Brain pericyte (primary cell): ENCODE measurements at places on chromosomes 12 and 14.

DNA sequence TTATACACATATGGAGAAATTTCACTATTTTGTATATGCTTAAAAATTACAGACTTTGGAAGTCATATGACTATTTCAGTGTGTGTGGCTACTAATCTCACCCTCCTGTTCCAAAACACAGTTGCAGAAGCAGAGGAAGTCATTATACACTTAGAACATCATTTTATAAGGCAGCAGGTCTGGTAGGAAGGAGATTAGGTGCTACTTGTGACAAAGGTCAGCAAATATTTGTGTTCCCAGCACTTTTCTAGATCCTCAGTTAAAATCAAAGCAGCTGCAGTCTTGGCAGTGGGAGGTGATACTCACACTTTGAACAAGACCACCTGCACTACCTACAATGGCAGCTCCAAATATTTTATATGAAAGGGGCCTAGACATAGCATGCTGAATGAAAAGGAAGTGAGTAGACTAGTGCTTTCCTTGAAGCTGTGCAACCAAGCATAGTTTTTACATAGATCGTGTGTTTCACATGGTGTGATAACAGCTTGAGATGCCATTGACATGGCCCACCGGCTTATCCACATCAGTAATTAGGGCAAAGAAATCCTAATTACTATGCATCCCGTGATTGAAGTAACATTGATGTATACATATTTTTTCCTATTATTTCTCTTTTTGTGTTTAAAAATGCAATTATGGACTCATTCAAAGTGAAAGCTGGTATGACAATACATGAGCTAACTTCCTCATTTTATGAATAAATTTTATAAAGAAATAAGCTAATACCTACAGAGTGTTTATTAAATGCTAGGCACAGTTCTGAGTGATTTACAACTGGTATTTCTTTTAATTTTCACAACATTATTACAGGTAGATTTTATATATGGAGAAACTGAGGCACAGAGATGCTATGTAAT lies 5.3 kb downstream of the GYS2 start:
- DNase-seq = no peak

DNA sequence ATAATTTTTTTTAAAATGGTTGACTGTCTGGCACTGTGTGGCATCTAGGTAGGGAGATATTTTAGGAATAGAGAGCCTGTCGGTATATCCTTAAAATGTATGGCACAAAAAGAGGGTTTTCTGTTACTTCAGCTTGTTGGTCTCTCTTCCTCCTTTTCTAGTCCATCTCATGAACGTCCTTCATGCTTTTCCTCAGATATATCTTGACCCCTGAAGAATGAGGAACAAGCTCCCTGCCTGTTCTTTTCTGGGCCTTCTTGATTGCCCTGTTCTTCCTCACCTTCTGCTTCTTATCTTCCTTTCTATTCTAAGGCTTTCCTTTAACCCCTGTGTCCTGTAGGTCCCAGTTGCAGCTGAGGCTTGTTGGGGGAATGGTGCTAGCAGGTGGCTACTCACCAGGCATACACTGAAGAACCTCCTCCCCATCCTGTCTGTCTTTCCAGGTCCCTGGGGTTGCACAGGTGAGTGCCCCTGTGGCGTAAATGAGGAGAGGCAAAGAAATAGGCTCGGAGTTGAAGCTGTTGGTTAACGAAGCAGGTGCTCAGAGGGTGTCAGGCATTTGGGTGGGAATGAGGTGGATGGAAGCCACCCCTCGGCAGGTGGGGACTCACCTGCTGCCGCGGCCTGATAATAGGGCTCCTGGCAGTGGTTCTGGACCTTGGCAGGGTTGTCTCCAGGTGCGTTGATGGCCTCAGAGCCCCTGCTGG lies 7.2 kb upstream of the C1R start:
- DNase-seq = no peak

- no peak for DNase-seq
Measured at GRCh38 chr12:119239040-119239439, 60.3 kb downstream of the HSPB8 start.

- DNase-seq = no peak
Measured at GRCh38 chr12:122203301-122204166, at the start of gene B3GNT4. TSS of gene B3GNT4 (plus strand) at chr12:122203709. CDS start at chr12:122204619, 910 bp downstream.

DNA sequence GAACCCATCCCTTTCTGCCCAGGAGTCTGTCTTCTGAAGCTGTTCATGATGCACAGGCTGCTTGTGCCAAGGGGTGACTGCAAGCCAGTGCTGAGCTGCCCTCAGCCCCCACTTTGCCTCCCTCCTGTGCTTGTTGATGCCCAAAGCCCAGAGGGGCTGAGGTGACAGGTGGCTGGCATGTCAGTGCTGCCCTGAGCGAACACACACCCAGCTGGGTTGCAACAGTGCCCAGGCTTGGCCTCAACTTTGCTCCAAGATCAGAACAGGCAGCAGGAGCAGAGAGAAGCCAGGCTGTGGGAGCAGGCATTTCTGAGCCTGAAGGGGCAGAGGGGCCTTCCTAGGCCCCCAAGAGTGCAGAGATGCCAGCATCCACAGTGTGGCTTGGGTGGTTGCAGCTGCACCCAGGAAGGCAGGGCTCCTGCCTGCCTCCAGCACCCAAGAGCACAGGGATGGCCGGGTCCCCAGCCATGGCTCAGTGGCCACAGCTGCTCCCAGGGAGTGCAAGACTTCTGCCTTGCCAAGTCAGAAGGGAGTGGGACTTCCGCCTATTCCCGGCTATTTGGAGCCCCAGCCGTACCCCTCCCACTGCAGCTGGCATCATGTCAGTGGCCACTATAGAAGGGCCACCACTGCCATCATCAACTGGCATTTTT lies 83.1 kb downstream of the SLC16A7 start:
- DNase-seq = no peak

GRCh38 chr12:74900232-74900631 lies 309.4 kb downstream of the KCNC2 start:
- DNase-seq = no peak

GRCh38 chr12:92506891-92507290 lies 195.9 kb upstream of the PLEKHG7 start:
- DNase-seq = no peak

DNA sequence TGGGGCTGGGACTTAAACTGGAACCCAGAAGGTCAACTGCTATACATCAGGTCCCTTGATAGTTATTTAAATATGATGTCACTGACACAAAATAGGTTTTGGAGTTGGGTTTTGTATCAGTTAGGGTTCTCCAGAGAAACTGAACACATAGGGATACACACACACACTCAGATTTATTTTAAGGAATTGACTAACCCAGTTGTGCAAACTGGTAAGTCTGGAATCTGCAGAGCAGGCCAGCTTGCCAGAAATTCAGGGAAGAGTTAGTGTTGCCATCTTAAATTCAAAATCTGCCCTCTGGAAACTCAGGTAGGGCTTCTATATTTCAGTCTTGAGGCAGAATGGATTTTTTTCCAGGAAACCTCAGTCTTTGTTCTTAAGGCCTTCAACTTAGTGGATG lies 36.9 kb downstream of the MAPK1IP1L start:
- no peak for DNase-seq

DNA sequence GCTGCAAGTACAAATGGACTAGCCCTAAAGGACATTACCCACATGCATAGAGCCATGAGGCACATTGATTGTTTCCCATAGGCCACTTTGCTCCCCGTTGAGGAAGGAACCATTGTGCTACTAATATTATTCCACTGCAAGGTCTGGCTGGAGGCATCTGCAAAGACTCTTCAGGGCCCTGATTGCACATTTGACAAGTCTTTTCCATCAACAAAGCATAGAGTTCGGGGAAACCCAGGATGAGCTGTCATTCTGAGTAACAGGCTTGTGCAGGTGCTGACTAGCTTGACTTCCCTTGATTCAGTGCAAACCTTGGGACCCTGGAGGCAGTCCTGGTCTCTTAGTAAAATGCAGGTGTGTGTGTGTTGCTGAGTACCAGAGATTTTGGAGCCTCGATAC lies 73.8 kb downstream of the SUSD6 start:
- DNase-seq = no peak

GRCh38 chr12:64756376-64756775 lies 2.8 kb downstream of the GNS start:
- no peak for DNase-seq

- DNase-seq = no peak
Measured at GRCh38 chr12:50641566-50641965, 122.3 kb upstream of the ATF1 start.

DNA sequence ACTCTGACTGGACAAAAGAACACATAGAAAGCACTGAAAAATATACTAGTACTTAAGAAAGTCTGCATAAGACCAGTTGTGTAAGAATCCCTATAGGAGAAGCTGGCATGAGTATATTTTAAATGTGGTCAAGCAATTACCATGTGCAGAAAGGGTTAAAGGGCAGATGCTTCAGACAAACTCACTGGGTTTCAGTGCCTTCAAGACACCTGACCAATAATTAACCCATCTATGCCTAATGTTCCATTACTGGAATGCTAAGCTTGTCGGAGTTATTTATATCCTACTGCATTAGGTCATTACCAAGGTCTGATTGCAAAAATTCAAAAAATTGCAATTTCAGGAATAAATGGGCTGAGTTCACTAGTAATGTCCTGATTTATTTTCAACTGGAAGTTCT lies 41.3 kb downstream of the HNRNPC start:
- no peak for DNase-seq

- DNase-seq = no peak
Measured at GRCh38 chr12:116710370-116711150, 27.3 kb downstream of the SPRING1 start.

GRCh38 chr12:26874501-26875296 lies 41.7 kb upstream of the ITPR2 start:
- no peak for DNase-seq

GRCh38 chr14:24095271-24096068 lies 1.4 kb downstream of the PCK2 start:
- no peak for DNase-seq

DNA sequence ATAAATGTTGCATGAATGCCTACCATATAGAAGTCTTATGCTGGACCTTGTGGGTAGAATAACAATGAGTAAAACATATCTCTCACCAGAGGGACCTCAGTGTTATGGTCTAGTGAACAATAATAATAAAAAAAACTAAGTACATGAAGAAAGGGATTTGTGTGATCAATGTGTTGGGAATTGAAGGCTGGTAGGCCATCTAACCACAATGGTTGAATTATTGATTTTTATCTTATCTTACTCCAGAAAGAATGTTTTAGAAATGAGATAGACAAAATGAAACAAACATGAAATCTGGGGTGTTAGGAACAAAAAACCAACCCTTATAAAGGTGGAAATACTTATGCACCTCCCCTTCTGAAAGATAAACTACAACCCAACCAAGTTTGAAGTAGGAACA lies 243.9 kb upstream of the LRIG3 start:
- DNase-seq = no peak

GRCh38 chr12:19030603-19031002 lies 98.9 kb upstream of the PLEKHA5 start:
- no peak for DNase-seq

GRCh38 chr12:80064269-80064668 lies 35.1 kb upstream of the OTOGL start:
- no peak for DNase-seq

DNA sequence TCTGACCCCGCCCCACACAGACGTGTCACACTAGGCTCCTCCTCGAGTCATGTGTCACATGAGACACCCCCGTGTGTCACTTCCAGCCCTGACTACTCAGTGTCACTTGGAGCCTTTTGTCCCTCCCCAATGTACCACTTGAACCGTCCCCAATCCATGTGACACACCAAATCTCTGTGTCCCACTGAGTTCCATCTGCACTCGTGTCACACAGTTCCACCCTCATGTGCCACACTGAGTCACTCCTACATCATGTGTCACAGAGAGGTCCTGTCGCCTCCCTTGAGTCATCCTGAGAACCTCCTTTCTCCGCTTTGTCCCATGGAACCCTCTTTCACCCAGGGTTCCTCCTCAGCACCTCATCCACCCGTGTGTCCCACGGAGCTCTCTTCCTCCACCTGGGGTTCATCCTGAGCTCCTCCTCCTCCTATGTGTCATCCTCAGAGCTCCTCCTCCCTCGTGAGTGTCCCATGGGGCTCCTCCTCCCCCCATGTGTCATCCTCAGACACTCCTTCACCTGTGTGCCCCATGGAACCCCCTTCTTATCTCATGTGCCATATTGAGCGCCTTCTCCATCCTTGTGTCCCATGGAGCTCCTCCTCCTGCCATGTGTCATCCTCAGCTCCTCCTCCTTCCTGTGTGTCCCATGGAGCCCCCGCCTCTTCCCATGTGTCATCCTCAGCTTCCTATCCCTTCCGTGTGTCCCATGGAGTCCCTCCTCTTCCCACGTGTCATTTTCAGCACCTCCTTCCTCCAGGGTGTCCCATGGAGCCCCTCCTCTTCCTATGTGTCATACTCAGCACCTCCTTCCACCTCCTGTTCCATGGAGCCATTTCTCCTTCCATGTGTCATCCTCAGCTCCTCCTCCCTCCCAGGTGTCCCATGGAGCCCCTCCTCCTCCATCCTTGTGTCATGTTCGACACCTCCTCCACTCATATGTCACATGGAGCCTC lies 32.0 kb downstream of the RTL1 start:
- DNase-seq = no peak

- DNase-seq = no peak
Measured at GRCh38 chr14:42198010-42198409, 591.3 kb downstream of the LRFN5 start.

GRCh38 chr14:25006961-25007795 lies 42.8 kb downstream of the STXBP6 start:
- no peak for DNase-seq

DNA sequence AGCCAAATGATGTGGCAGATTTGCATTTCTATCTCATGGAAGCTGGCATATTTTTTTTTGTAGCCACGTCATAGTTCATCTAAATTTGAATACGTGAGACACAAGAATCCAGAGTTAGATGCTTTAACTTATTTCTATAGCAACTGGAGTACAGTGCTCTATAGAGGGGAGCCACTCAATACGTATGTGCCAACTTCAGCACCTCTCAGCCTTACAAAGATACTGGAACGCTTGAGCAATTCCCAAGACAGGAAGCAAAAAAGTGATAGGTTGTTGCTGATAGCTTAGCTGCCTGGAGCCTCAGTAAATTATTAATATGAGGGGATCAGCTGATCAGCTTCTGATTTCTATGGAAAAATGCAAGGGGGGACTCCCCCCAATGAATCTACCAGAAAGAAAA lies 24.1 kb upstream of the PELI2 start:
- no peak for DNase-seq

DNA sequence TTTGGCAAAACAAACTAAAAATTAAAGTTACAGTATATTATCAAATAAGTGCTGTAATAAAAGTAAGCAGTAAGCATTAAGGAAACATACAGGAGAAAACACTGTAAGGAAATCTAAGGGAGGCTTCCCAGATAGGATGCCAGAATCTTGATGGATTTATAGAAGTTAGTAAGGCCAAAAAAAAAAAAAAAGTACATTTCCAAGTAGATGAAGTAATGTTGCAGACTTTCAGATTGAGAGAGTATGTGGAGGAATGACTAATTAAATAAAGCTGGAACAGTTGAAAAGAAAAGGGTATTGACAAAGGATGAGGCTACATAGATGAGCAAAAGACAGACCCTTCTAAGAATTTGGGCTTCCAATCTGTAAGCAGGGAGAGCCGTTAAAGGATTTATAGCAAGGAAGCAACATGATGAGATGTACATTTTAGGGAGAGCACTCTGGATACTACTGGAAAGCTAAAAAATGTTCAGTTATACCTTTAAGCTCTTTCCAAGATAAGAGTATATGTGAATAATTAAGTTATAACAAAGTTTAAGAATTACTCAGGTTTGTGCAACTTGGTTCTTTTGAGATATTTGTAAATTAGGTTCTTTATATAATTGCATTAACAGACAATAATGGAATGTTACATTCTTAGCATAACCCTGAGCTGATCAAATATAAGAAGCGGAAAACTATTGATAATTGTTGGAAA lies 87.5 kb upstream of the MON2 start:
- no peak for DNase-seq
